ENCODE measurements at places on chromosomes 7 and 10. TPM values are rescaled to one million over a fixed set of nuclear protein-coding genes. Genes with fewer than 3 reads are reported as not detected.

DNA sequence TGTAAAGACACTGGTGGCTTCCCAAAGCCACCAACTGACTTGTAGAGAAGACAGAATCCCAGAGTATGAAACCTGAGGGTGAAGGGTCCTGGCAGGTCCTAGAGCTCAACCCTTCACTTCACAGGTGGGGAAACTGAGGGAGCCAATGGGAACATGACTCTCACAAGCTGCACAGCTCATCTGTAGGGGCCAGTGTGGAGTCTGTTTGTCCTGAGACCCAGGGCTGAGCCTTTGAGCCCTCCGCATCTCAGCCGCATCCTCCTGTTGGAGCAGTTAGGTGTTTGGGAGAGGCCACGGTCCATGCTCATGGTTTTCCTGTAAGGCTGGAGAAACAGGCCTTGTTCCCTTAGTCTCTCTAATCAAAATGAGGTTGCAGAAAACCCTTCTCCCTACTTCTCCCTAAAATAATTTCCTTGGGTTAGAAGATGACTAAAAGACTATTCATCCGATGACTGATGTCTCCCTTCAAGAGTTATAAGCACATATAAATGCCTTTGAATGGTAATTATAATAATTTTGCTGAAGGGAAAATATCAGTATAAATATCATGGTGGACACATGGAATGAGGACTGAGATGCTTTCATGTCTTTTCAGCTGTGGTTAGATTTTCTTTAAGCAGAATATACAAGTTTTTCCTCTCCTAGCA, 10.3 kb downstream of the HTRA1 start:
- no peak overlapping the region for H3K4me3 ChIP-seq
- no peak overlapping the region for H3K27ac ChIP-seq

GRCh38 chr7:3575753-3576531, 274.9 kb downstream of the SDK1 start:
- H3K27me3 ChIP-seq, result no peaks in the 10 kb centered on the region
- H3K27ac ChIP-seq, result no peak overlapping the region
- H3K4me1 ChIP-seq, result no peaks in the 10 kb centered on the region
- H3K4me3 ChIP-seq, result no peak overlapping the region
- DNase-seq, result no peak
- no peaks in the 10 kb centered on the region for H3K36me3 ChIP-seq

- no peak overlapping the region for H3K4me3 ChIP-seq
- H3K36me3 ChIP-seq, result no peaks in the 10 kb centered on the region
- no peak overlapping the region for H3K27ac ChIP-seq
- no peaks in the 10 kb centered on the region for H3K27me3 ChIP-seq
These were observed 86.6 kb downstream of the CALN1 start for GRCh38 chr7:72325561-72325960.

DNA sequence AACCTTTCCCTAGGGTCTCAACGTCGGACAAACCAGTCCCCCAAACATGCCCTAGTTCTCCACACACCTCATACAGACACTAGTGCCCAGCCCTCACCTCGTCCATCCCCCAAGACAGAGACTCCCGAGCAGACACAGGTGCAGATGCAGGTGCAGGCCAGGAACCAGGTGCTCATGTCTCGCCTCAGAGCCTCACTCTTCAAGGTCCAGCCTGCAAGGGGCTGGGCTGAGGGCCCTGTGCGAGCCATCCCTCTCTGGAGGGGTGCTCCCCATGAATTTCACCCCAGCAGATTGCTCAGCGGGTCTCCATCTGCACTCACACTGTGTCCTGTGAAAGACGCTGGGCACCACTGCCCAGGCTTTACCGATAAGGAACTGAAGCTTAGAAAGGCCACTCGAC, 36.9 kb upstream of the TUBB8 start:
- H3K36me3 ChIP-seq, result no peaks in the 10 kb centered on the region
- H3K27ac ChIP-seq, result no peak overlapping the region
- H3K4me1 ChIP-seq, result no peaks in the 10 kb centered on the region
- DNase-seq, result no peak
- no peak overlapping the region for H3K4me3 ChIP-seq

DNA sequence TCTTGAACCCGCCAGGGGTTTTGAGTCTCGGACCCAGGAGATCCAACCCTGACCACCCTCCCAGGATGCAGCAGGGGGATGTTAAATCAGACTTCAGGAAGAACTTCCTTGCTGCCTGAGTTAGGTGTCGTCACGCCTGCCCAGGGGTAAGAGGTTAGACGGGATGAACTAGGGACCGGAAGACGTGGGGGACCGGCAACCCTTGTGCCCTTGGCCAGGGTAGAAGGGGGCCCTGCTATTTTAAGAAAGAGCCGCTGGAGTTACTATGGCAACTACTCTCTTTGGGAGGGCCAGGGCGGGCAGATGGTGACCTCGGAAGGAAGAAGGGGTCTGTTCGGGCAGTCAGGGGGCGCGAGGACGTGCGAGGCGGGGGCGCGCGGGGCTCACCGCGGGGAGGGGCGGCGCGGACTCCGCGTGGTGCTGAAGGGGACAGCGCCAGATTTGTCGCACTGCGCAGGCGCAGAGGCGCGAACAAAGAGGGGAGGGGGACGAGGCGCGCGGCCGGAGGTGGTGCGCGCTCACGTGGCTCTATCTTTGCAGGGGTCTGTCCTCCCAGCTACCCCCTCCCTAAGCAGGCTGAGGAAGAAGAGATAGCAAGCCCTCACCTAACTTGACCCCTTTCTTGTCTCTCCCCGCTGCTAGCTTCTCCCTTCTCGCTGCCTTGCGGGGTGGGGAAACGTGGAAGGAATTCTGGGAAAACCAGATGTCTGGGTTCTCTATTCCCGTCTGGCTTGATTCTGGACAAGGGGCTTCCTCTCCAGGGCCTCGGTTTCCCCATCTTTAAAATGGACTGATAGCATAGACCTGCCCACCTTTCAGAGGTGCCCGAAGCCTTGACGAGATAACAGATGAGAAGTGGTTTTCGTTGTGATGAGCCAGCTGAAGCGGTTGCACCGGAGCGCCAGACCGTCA, 940 bp upstream of the PSD start:
- 0 out of 2 replicates have a peak, but pooled peaks cover 1% of the 10 kb centered on the region for H3K36me3 ChIP-seq
- H3K27ac ChIP-seq, result peak overlapping the region; percentile 68
- H3K4me1 ChIP-seq, result peaks cover 9% of the 10 kb centered on the region
- H3K4me3 ChIP-seq, result peak overlapping the region; percentile 83
- H3K27me3 ChIP-seq, result no peaks in the 10 kb centered on the region

GRCh38 chr10:78568620-78569019, 500.1 kb upstream of the ZMIZ1 start:
- no peaks in the 10 kb centered on the region for H3K36me3 ChIP-seq
- no peaks in the 10 kb centered on the region for H3K27me3 ChIP-seq
- H3K4me3 ChIP-seq, result no peak overlapping the region

GRCh38 chr7:73909996-73910395, 49.0 kb downstream of the TMEM270 start:
- no peaks in the 10 kb centered on the region for H3K4me1 ChIP-seq
- H3K27ac ChIP-seq, result no peak overlapping the region
- no peaks in the 10 kb centered on the region for H3K27me3 ChIP-seq
- no peaks in the 10 kb centered on the region for H3K36me3 ChIP-seq
- H3K4me3 ChIP-seq, result no peak overlapping the region

- no peak for DNase-seq
- no peaks in the 10 kb centered on the region for H3K27me3 ChIP-seq
- no peak overlapping the region for H3K4me3 ChIP-seq
- no peak overlapping the region for H3K27ac ChIP-seq
- no peaks in the 10 kb centered on the region for H3K4me1 ChIP-seq
- H3K36me3 ChIP-seq, result no peaks in the 10 kb centered on the region
These were observed 40.0 kb downstream of the CNNM1 start for GRCh38 chr10:99369126-99369525.

DNA sequence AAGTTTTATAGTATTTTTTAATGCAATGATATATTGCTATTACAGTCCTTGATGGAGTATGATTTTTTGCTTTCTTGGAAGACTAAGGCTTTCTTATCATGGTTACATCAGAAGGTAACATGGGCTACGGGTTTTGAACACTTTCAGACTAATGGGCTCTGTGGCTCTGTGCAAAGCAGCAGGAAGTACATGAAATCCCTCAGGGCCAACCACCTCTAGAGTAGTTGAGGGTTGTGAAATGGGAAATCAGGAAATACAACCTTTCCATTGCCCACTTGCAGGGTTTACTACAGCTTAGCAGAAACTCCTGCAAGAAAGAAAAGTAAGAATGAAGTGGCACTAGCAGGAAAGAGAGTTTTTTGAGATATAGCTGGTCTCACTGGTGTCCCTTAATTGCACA, 853.5 kb downstream of the KCNMA1 start:
- no peaks in the 10 kb centered on the region for H3K4me1 ChIP-seq
- DNase-seq, result no peak
- H3K27me3 ChIP-seq, result no peaks in the 10 kb centered on the region
- no peaks in the 10 kb centered on the region for H3K36me3 ChIP-seq
- H3K4me3 ChIP-seq, result no peak overlapping the region
- H3K27ac ChIP-seq, result no peak overlapping the region

DNA sequence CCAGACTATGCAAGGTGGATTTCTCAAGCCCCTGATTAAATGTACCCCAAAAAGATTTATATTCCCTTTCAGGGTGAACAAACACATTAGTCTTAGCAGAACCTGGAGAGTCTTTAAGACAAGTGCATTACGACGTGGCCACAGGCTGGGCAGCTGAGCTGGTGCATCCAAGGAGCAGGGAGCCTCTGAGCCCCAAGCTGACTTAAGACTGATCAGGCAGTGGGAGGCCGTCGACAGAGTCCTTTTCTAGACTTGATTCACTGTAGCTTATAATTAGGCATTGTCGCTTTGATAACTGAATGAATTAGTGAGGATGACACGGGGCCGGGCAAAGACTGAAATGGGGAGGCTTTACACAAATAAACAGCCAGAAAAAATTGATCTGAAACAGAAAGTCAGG, 353.2 kb downstream of the GPAM start:
- no peaks in the 10 kb centered on the region for H3K27me3 ChIP-seq
- H3K4me3 ChIP-seq, result no peak overlapping the region
- no peaks in the 10 kb centered on the region for H3K36me3 ChIP-seq
- no peak for DNase-seq
- H3K27ac ChIP-seq, result no peak overlapping the region

GRCh38 chr10:86657396-86658011, 3.2 kb downstream of the OPN4 start:
- H3K4me1 ChIP-seq, result no peaks in the 10 kb centered on the region
- no peaks in the 10 kb centered on the region for H3K36me3 ChIP-seq
- no peak overlapping the region for H3K4me3 ChIP-seq
- DNase-seq, result peak; percentile 26
- H3K27me3 ChIP-seq, result no peaks in the 10 kb centered on the region

- H3K36me3 ChIP-seq, result no peaks in the 10 kb centered on the region
- DNase-seq, result no peak
- H3K4me1 ChIP-seq, result 0 out of 2 replicates have a peak, but pooled peaks cover 4% of the 10 kb centered on the region
These were observed 179.7 kb downstream of the PRKCQ start for GRCh38 chr10:6400331-6400730.

DNA sequence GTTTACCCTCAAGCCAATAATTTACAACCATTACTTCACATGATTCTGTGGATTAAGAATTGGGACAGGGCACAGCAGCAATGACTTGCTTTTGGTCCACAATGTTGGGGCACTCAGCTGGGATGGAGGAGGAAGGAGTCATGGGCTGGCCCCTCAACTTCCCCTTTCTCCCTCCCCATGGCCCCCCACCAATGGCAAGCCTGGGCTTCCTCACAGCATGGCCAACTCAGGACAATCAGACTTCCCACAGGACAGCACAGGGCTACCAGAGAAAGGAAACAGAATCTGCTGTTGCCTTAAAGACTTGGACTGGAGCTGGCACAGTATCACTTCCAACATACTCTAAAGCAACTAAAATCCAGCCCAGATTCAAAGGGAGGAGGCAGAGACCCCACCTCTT, 160.7 kb downstream of the PTPN20 start:
- no peak overlapping the region for H3K4me3 ChIP-seq
- no peaks in the 10 kb centered on the region for H3K36me3 ChIP-seq
- H3K27ac ChIP-seq, result no peak overlapping the region
- DNase-seq, result no peak
- H3K4me1 ChIP-seq, result no peaks in the 10 kb centered on the region

DNA sequence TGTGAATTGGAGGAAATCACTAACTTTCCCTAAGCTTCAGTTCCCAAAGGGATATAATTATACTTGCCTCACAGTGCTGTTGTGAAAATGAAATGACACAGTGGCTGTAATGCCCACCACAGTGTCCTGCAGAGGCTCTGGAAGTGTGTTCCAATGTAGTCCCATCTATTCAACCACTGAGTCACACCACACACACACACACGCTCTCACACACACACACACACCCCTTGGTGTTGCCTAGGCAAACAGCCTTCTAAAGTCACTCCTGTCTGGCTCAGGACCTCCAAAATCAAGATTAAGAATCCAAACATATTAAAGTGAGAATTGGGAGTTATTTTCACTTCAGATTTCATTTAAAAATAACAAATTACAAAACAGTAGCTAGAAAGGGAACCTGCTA, 73.3 kb downstream of the NRCAM start:
- no peak for DNase-seq
- no peaks in the 10 kb centered on the region for H3K36me3 ChIP-seq
- no peaks in the 10 kb centered on the region for H3K4me1 ChIP-seq
- no peak overlapping the region for H3K4me3 ChIP-seq
- H3K27ac ChIP-seq, result no peak overlapping the region
- no peaks in the 10 kb centered on the region for H3K27me3 ChIP-seq

DNA sequence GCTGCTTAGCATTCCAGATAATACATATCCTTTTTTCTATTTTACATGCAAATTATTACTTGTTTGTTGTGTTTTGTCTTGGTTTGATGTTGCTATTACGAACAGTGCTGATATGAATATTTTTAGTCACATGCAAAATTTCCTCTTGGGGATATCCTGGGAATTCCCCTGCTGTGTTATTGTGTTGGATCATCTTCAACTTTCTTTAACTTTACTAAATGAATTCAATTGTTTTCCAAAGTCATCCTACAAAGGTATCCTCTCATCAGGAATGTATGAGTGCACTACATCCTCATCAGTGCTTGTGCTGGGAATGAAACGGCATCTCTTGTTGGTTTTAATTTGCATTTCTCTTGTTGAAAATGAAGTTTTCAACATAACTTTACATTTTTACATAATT, 87.1 kb downstream of the AASS start:
- H3K36me3 ChIP-seq, result no peaks in the 10 kb centered on the region
- no peaks in the 10 kb centered on the region for H3K27me3 ChIP-seq
- H3K27ac ChIP-seq, result no peak overlapping the region

GRCh38 chr7:128934361-128935341, 3.1 kb upstream of the IRF5 start:
- H3K4me1 ChIP-seq, result peaks cover 8% of the 10 kb centered on the region
- H3K27me3 ChIP-seq, result no peaks in the 10 kb centered on the region
- H3K36me3 ChIP-seq, result no peaks in the 10 kb centered on the region
- no peak overlapping the region for H3K4me3 ChIP-seq

Gene ITIH5
- total RNA-seq, result 0.51 TPM

Gene CYP2C9
- total RNA-seq, result 1.4 TPM

Gene TRPV5
- not detected for total RNA-seq

Gene ENO4
- total RNA-seq, result not detected

Gene RARRES2
- total RNA-seq, result not detected

Gene IFIT1B
- total RNA-seq, result not detected

Gene FOXI2
- total RNA-seq, result not detected

Gene DGKB
- total RNA-seq, result 0.39 TPM

Gene ACTR3C
- total RNA-seq, result 9.2 TPM

Gene NME8
- total RNA-seq, result not detected
